ENCODE measurements at places on chromosomes 4 and X.

- DNase-seq = no peak
Measured at GRCh38 chr4:100372432-100372831, 145.4 kb downstream of the EMCN start.

- no peak for DNase-seq
Measured at GRCh38 chrX:150127216-150127615, 188.9 kb upstream of the EOLA2 start.

- DNase-seq = no peak
Measured at GRCh38 chr4:32574803-32575202, 1854.6 kb downstream of the PCDH7 start.

GRCh38 chr4:138097912-138098600 lies 144.1 kb downstream of the SLC7A11 start:
- DNase-seq = no peak

- no peak for DNase-seq
Measured at GRCh38 chr4:79576429-79576753, 168.4 kb upstream of the GK2 start.

DNA sequence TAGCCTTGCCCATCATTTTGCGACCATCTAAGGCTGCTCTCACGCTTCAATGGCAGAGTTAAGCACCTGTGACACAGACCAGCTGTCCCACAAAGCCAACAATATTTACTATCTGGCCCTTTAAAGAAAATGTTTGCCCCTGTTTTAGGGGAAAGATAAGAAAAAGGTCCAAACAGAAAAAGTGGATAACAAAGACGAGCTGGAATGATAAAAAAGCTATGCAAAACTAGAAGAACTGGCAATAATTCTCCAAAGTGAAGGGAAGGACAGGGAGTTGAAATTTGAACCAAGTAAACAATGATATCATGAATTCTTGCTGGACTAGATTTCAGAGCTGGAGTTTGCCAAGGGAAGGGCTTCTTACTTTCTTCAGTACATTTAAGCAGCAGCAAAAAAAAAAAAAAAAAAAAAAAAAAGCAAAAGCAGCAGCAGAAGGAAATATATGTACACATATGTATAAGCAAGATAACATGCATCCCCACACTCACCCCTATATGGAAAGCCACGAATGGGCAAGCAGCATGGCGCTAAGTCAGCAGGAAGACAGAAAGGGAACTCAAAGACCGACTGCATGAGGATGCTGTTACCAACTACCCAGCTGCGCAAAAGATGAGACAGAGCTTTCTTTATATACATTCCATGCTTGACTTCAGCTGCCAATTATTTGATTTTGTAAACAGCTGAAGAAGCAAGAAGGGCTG lies 12.5 kb downstream of the TRAPPC2 start:
- DNase-seq = no peak

DNA sequence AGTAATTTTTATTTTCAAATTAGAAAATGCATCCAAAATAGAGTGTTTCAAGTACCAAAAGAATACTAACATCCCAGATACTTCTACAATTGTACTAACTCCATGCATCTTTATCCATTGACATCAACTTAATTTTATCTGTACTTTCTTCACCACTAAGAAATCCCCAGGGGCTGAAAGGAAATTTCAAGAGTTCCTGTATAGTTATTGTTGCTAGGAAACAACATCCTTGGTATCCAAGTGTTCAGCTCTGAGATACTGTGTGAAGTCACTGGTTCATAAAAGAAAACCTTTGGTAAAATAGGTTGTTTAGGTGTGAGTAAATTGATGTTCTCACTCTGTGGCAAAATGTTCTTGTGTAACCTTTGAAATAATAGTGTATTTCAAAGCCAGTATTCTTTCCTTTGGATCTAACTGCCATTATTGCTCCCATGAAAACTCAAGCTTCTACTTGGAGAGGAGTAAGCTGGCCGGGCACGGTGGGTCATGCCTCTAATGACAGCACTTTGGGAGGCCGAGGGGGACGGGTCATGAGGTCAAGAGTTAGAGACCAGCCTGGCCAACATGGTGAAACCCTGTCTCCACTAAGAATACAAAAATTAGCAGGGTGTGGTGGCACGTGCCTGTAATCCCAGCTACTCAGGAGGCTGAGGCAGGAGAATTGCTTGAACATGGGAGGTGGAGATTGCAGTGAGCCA lies 72.9 kb downstream of the COMMD8 start:
- DNase-seq = no peak

- no peak for DNase-seq
Measured at GRCh38 chrX:55640854-55641253, 17.7 kb downstream of the FOXR2 start.

DNA sequence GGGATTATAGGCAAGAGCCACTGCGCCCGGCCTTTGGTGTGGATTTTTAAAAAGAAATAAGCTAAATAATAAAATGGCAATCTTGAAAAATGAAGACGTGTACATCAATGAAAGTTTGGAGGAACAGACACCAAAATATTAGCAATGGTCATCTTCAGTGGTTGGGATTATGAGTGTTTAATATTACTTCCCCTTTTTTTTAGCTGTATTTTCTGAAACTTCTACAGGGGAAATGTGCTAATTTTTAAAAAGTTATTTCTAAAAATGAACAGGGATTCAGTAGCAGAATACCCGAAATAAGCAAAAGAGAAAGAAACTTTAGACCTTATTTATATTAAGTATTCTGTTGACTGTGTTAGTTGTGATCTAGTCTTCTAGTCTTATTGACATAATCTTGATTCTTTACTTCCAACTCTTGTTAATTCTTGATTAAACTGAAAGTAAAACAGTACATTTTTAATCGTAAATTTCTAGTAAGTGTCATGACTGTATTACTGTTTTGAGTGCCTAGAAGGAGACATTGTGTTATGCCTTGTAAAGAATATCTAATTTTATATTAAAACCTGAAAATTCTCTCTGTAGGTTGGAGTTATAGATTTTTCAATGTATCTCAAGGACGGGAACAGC lies 51.3 kb downstream of the RUFY3 start:
- no peak for DNase-seq

GRCh38 chr4:176217510-176217909 lies 22.1 kb upstream of the SPATA4 start:
- no peak for DNase-seq

DNA sequence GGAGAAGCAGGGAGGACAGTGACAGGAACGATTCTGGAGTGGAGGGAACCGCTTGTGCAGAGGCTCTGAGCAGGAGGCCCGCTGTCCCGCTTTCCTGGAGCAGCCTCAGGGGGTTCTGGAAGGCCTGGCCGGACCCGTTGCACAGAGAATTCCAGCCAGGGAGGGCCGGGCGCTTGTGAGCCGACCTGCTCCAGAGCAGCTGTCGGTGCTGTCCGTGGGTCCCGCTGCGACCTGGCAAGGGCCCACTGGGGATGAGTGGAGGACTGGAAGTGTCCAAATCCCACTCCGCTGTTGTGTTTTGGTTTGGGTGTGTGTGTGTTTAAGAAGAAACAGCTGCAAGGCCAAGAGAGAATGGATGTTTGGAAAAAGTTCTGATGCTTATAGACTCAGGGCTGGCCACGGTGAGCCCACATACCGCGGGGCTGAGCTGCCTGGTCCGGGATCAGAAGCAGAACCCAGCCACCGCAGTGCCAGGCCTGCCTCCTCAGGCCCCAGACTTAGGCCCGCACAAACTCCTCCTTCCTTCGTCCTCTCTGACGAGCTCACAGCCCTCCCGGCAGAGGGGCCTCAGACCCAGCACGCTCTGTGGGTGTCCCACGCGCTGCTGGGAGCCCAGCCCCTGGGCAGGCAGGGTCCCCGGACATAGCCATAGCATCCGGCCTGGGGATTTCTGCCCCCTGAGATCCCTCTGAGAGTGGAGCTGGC lies 73.9 kb downstream of the HTRA3 start:
- DNase-seq = no peak

DNA sequence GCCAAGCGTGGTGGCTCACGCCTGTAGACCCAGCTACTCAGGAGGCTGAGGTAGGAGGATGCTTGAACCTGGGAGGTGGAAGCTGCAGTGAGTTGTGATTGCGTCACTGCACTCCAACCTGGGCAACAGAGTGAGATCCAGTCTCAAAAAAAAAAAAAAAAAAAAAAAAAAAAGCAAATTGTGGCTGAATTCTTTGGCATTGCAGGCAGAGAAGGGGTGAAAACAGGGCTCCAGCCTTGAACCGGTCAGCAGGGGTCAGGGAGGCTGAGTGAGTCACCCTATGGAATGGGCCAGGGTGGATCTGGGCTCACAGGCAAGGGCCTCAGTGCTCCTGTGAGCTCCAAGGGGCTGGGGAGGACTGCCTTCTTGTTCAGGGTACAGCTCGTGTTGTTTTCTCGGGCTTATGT lies 13.2 kb upstream of the FAM3A start:
- DNase-seq = no peak

GRCh38 chr4:94621491-94622080 lies 136.2 kb upstream of the BMPR1B start:
- DNase-seq = no peak

GRCh38 chr4:133390198-133390855 lies 241.2 kb downstream of the PCDH10 start:
- DNase-seq = no peak

DNA sequence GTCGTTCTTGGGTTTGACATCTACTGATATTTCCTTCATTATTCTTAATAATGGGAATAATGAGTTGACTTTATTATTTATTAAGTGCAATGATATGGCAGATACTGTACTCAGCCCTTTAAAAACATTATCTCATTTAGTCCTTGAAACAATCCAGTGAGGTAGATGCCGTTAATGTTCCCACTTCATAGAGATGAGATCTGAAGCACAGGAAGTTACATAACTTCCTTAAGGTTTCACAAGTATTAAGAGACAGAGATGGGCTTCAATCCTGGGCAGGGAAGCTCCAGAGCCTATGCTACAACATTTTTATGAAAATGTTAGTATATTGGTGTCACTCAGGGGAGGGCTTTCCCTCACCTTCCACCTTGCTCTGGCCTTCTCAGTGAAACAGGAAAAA lies 9.7 kb upstream of the KLHL13 start:
- DNase-seq = no peak

DNA sequence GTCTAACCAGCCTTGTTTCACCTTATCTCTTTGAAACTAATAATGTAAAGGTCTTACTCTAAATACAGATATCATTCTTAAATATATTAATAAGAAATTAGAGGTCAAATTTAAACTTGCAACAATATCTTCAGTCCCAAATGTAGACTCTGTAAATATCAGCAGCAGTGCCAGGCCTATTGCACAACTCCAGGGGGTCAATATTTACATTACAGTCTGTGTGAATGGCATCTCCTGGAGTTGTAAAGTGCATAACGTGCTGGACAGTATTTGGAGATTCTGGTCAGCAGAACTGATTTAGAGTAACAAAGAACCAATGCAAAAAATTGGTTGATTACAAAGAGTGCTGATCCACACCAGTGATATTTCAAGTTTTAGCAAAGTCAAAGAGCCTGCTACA lies 1225.9 kb downstream of the PCDH19 start:
- no peak for DNase-seq

GRCh38 chr4:140080883-140081282 lies 73.1 kb downstream of the MAML3 start:
- DNase-seq = no peak

DNA sequence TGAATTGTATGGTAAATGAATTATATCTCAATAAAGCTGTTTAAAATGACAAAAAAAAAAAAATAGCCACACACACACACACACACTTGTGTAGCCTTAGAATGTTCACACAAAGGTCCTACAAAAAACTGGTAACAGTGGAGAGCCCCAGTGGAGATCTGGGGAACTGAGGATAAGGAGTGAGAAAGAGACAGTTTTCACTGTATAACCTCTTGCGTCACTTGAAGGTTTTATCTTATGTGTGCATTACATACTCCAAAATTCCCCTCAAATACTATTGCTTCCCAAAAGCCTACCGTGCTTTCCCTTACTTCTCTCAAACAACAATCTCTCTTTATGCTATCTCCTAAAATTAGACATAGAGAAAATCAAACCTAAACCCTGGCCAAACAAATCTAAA lies 67.8 kb downstream of the SMC1A start:
- no peak for DNase-seq

DNA sequence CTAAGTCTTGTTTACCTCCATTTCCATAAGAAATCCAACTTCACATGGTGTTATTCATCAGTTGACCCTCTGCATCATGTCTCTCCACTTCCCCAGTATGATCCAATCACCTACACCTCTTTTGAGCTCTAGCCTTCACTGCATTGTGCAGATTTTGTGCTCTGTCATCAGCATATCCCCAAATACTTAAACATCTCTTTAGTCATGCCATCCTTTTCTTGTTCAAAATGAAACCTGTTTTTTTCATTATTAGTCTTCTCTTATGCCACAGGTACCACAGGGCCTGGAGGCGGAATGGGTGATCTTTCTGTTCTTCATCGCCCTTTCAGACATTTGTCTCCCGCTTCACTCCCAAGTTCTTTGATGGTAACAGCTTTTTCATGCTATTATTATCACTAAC lies 382.7 kb upstream of the GALNTL6 start:
- no peak for DNase-seq

GRCh38 chr4:5609306-5610007 lies 98.9 kb downstream of the EVC2 start:
- DNase-seq = no peak

- DNase-seq = no peak
Measured at GRCh38 chr4:124936427-124936826, 223.9 kb upstream of the ANKRD50 start.

DNA sequence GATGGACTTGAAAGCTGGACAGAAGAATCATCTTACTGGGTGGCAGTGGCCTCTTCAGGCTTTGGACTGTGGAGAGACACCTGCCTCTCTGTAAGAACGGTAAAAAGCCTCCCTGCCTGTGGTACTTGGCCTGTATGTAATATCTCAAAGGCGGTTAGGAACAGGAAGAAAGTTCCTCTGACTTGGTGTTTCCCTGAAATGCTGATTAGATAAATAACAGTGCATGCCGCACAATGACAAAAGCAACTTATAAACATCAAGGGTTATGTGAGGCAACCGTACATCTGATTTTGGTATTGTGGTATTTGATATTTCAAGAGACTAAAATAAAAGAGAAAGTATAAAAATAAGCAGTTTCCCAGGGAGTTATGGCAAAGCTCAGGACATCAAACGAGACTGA lies 92.4 kb upstream of the SORBS2 start:
- DNase-seq = no peak

GRCh38 chrX:44022964-44023363 lies 49.8 kb upstream of the NDP start:
- DNase-seq = no peak

- no peak for DNase-seq
Measured at GRCh38 chr4:124396333-124396732, 316.2 kb downstream of the ANKRD50 start.

- DNase-seq = no peak
Measured at GRCh38 chrX:99939883-99940232, 470.2 kb downstream of the PCDH19 start.

- no peak for DNase-seq
Measured at GRCh38 chrX:132657876-132658275, 169.0 kb upstream of the MBNL3 start.

All from CD4-positive, alpha-beta T cell treated with Interferon gamma for 1 hour (primary cell).